ENCODE measurements at places on chromosomes 6 and 20.

DNA sequence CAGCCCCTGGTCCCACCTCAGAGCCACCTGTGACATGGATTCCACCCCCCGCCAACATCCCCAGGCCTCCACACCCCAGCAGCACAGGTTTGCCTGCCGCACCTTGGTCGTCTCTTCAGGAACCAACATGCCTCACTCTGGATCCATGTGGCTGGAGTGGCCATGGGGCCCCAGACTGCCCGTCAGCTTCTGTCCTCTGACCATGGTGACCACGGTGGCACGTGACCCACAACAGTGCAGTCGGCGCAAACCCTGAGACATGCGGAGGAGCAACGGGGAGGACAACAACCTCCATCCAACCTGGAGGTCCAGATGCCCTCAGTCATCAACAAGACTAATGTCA, 85.6 kb downstream of the ANKRD60 start:
- no peak for DNase-seq

DNA sequence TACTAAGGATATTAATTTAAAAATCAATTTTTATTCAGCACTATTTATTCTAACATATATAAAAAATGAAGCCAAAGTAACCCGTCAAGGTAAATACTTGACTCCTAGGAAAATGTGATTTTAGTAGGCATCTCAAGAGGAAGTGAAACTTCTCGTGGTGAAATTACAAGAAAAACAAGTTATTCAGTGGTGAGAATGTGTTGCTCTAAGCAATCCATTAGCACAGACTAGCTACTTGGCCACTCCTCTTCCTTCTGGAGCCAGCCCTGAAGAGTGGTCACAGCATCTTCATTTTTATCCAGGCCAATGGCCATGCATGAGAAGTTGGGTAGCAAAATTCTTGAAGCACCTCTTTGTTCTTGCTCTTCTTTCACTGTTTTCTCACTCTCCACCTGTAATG, 40.4 kb upstream of the GFRAL start:
- no peak for DNase-seq

DNA sequence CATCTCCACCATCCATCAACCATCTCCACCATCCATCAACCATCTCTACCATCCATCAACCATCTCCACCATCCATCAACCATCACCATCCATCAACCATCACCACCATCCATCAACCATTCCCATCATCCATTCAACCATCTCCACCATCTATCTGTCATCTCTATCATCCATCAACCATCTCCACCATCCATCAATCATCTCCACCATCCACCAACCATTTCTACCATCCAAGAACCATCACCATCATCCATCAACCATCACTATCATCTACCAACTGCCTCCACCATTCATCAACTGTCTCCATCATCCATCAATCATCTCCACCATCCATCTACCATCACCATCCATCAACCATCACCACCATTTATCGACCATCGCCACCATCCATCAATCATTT, 78.8 kb upstream of the CDH4 start:
- no peak for DNase-seq

DNA sequence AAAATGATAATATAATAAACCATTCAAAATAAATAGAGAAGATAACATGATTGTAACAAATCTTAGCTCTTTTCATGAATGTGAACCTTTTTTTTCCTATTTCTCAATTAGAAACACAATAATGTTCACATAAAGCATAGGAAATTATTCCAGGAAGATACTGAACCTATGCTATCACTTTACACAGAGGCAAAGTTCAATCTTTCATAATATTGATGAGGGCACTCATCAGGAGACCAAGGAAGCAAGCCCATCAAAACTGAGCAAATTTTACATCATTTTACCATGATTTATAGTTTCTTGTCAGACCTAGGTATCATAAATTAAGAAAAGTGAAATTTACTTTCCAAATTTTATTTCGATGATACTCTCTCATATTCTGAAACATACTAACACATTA, 938.5 kb downstream of the TBC1D32 start:
- no peak for DNase-seq

DNA sequence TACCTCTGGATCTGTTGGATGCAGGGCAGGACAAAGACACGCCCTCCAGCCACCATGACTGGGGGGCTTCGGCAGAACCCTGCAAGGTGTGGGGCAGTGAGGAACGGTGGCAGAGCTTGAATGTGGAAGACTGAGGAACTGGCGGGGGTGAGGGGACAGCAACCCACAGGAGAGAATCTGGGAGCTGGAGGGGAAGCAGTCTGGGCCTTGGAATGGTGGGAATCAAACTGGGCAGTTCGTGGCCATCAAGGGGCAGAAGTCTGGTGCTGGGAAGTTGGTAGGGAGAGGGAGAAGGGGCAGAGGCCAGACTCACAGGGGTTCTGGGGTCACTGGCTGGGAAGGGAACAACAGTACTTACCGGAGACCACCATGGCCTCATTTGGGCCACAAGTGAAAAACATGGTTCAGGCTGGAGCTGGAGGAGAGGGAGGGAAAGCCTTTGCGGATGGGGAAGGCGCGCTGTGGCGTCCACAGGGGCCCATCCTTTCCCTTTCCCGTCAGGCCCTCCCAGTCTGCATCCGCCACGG, 635 bp downstream of the FLOT1 start:
- DNase-seq: no peak

DNA sequence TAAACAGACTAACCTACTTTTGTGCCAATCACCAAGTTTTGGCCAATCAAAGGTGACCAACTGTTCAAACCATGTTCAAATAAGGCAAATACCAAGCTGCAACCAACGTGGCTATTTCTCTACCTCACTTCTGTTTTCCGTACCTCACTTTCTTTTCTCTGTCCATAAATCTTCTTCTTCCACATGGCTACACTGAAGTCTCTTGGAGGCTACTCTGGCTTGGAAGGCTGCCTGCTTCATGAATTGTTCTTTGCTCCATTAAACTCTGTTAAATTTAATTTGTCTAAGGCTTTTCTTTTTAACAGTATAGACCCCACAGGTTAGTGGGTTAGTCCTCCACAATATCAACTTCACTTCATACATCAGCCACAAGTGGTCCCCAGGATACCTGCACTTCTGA, 58.8 kb downstream of the MKKS start:
- no peak for DNase-seq

DNA sequence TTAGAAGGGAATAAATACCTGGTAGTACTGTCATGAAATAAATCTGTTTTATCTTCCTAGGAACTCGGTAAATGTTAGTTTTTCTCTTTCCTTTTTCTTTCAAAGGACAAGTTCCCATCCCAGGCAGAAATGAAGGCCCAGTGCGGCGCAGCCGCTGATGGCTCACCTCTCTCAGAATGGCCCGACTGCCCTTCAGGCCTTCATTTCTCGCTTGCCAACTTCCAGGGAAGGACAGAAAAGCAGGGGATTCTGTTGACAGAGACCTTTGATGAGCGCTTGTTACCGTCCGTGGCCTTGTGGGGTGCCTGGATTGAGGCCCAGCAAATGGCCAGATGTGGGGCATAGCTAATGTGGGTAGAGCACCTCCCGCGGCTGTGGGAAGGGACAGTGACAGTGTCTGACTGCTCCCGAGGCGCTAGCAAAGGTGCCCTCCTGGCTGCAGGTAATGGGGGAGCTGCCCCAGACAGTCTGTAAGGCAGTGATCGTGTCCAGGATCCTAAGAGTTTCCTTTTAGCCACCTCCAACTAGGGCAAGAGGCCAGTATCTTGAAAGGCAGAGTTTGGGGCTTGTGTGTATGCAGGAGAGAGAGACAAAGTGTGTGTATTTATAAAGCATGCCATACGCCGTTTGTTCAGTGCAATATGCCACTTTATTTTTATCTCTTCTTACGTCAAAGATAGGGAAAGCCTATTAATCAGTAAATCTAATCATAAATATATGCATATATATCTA, 354.2 kb downstream of the NRN1 start:
- DNase-seq: no peak

DNA sequence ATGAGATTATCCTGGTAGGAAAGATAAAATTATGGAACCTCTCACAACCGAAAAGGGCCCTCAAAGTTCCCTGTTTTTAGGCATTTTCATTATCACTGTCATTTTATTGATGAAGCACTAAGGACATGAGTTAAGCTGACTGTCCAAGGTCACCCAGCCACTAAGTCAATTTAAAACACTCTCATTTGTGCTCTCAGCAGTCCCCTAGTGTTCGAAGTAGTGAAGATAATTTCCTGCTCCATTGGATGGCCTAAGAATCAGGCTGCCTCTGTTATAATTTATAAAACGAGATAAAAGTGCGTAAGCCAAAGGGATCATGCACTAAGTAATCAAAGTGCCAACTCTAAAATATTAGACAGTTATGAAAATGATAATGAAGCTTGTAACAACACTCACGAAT, 169.1 kb downstream of the KIF16B start:
- DNase-seq: no peak

DNA sequence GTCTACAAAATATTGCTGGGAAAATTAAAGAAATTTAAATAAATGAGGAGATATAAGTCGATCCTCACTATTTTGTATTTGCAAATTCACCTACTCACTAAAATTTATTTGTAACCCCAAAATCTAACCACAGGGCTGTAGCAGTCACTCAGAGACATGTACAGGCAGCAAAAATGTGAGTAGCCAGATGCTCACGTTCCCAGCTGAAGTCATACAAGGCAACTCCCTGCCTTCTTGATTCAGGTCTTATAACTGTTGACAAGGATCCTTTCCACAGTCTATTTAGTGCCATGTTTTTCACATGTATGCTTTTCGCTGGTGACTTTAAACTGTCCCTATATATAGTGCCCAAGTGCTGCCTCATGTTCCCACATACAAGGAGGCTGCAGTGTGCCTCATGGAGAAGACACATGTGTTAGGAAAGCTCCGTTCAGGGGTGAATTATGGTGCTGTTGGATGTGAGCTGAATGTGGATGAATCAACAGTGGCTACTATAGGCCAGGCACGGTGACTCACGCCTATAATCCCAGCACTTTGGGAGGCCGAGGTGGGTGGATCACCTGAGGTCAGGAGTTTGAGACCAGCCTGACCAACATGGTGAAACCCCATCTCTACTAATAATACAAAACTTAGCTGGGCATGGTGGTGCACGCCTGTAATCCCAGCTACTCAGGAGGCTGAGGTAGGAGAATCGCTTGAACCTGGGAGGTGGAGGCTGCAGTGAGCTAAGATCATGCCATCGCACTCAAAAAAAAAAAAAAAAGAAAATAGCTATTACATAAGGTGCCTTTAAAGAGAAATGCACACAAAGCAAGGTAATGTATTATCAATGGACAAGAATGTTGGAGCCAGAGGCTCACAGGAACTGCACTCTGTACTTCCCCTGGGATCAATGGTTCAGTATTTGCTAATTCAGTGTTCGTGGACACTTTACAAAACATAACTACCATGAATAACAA, 55.3 kb downstream of the STK35 start:
- DNase-seq: no peak

- DNase-seq: no peak
Measured at GRCh38 chr6:15881150-15881549, 218.3 kb upstream of the DTNBP1 start.

- DNase-seq: no peak
Measured at GRCh38 chr6:128694303-128695009, 174.1 kb upstream of the PTPRK start.

DNA sequence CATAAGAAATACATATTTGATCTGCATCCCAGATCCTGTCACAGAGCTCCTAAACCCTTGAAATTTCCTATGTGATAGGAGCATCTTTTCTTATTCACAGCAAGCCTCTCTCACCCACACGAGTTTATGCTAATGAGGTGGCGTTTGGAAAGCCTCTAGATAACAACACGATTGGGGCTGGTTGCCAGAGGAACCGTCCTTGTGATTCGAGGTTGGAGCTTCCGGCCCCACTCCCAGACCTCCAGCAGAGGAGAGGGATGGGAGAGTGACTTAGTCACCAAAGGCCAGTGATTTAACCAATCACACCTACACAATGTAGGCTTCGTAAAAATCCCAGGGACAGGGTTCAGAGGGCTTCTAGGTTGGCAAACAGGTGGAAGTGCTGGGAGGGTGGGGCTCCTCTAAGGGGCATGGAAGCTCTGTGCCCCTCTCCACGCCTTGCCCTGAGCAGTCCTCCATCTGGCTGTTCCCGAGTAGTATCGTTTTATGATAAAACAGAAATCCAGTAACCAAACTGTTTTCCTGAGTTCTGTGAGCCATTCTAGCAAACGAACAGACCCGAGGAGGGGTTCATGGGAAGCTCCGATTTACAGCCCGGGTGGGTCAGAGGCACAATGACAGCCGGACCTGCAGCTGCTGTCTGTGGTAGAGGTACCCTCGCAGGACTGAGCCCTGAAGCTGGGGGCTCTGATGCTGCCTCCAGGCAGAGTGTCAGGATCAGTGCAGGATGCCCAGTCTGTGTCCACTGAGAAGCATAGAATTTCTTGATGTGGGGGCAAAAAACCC, 238.1 kb upstream of the ARID1B start:
- no peak for DNase-seq

- DNase-seq: peak; percentile 30
Measured at GRCh38 chr6:167907837-167908681, 81.3 kb downstream of the AFDN start.

- no peak for DNase-seq
Measured at GRCh38 chr6:54920628-54921027, 74.1 kb downstream of the FAM83B start.

- no peak for DNase-seq
Measured at GRCh38 chr6:33694401-33694931, 17.0 kb downstream of the UQCC2 start.

GRCh38 chr6:110039981-110040383, 61.9 kb downstream of the GPR6 start:
- peak; percentile 62 for DNase-seq

DNA sequence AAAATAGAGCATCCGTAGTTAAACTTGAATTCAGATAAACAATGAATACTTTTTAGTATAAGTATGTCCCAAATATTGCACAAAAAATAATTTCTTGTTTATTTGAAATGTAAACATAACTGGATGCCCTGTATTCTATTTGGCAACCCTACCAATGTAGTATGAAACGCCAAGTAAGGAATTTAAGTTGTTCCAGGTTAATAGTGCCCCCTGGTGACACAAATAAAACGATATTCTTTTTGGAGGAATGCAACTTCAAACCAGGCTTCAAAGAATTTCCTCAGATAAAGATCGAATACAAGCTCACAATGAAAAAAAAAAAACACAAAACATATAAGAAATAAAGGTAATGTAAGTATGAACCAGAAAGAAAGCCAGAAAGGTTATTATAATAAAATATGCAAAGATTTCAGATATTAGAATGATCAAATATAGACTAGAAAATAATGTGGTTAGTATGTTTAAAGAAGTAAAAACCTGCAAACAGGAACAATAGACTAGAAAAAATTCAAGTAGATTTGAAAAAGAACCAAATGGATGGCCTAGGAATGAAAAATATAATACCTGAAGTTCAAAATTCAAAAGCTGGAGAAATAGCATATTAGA, 18.4 kb upstream of the AKAP7 start:
- DNase-seq: peak; percentile 1

DNA sequence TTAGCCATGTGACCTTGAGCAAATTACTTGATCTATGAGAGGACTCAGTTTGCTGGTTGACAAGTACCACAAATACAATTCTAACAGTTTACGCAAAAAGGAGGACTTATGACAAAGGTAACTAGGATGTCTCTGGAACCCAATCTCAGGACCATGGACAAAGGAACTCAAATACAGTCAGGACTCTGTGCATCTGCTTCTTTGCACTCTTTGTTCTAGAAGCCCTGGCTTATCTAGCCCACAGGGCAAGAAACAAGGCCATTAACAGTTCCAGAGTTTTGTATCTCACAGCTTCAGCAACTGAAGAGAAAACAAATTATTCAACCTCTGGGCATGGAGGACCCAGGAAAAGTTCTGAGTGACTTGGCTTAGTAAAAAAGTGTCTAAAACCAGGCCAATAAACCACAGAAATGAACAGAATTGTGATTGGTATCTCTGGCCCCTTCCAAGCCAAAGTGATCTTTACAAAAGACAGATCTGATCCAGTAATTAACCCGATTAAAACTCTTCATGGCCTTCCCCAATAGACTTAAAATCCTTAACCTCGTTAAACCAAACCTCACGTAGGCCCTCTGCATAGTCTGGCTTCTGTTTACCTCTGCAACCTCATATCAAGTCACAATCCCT, 5.9 kb downstream of the WASF1 start:
- DNase-seq: no peak

Data from NCI-H2081 (cell line).